ENCODE measurements at places on chromosomes 11 and 22.

- no peak for DNase-seq
Observed at GRCh38 chr11:44645827-44646226, 80.4 kb downstream of the CD82 start.

GRCh38 chr22:43867839-43868635, 5.7 kb upstream of the SULT4A1 start:
- DNase-seq = peak; percentile 87

- no peak for DNase-seq
Observed at GRCh38 chr11:112627588-112628045, 333.6 kb upstream of the NCAM1 start.

GRCh38 chr11:64267207-64267945, 16.0 kb downstream of the PLCB3 start:
- DNase-seq = no peak

DNA sequence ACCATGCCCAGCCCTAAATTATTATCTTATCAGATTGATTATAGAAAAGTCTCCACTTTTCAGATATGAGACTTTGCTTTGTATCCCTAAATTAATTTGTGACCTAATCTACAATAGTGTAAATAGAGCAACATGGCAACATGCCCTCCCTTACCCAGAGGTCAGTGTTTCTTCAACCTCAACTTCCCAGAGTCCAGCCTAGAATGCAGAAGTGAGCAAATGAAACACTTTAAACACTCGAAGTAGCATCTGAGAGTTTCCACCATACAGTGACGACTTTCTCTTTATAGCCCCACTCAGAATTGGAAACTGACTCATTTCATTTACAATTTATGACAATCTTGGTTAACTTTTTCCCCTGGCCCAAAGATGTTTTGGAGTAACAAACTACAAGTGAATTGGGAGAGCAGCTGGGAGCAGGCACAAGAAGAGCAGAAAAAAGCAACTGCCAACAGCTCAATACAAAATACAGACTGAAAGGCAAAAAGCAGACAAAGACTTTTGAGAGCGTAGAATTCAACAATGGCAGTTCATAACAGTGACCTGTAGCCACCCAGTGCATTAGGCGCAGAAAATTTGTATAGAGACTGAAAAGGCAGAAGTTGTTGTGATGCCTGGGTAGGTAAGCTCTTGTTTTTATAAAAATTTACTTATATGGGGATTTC, 10.1 kb upstream of the BLID start:
- no peak for DNase-seq

DNA sequence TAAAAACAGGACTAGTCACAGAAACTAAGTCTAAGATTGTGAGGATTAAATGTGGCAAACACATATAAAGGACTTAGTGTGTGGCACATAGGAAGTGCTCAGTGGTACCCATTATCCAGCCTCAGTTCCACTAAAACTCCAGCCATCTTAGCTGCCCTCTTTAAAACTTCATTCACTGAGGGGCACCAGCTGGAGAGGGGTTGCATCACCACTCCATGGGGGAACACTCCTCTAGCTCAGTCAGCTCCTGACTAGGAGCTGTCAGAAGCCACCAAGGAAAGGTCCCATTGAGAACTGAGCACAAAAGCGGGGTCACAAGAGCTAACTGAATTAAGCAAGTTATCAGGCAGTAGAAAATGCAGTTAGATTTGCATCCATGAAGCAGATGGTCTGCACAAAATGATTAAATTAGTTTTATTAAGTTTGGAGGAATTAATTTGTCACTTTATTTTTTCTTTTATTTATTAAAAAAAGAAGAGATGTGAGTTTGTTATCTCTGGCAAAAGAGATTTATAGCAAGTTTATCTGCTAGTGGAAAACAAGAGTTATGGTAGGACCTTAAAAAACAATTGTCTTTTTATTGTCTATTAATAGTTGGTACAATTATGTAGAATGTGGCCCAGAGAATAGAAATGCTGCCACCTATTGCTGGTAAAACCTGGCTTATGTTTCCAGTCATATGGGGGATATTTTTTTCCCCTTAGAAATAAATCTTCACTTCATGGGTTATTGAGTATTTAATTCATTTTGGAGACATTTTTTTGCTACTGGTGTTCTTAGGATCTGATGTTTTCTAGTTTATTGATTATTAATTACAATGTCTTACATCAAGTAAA, 95.7 kb downstream of the NAV2 start:
- DNase-seq = no peak

DNA sequence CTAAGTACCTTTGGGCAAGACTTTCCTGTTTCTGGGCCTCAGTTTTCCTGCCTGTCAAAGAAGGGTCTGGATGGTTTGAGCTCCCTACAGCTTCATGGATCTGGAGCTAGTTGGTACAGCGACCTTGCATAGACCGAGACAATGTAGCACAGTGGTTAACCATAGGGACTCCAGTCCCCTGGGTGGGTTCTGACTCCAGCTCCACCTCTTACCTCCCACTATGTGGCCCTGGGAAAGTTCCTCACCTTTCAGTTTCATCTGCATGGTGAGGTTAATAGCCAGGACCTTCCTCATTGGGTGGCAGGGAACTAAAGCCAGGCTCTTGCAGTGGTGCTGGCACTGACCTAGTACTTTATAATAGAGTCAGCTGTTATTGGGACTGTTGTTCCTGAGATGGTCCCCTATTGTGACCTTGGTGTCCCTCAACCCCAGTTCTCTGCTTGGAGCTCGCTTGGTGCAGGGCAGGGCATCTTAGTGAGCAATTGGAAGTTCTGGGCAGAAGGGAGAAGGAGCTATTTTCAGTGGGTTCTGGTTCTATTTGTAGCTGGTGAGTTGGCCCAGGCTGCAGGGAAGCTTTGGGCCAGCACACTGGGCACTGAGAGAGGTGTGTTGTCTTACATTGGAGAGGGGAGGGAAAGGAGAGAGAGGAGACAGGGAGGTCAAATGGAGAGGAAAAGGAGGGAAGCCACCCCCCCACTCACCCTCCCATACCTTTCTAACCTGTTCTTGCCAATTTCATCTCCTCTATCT, 10.7 kb upstream of the MTMR3 start:
- DNase-seq = no peak

DNA sequence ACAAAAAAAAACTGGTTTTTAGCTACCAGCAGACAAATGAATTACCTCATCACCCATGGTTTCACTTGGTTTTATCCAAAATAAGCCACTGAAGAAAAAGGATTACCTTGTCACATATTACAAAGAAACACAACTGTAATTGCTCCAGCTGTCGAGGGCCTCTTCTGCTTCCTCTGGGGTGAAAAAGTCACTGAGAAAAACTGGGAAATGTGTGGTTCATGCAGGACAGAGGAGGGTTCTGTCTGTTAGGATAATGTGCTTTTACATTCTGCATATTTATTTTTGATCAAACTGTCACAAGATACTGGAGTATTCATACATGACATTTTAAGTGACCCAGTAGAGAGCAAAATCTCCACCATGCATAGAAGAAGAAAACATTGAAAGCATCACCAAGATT, 211.7 kb downstream of the NAV2 start:
- no peak for DNase-seq

- DNase-seq = no peak
Observed at GRCh38 chr11:5923794-5924193, 18.3 kb upstream of the OR56A3 start.

- DNase-seq = peak; percentile 93
Observed at GRCh38 chr22:46122511-46122971, 27.8 kb upstream of the PPARA start.

DNA sequence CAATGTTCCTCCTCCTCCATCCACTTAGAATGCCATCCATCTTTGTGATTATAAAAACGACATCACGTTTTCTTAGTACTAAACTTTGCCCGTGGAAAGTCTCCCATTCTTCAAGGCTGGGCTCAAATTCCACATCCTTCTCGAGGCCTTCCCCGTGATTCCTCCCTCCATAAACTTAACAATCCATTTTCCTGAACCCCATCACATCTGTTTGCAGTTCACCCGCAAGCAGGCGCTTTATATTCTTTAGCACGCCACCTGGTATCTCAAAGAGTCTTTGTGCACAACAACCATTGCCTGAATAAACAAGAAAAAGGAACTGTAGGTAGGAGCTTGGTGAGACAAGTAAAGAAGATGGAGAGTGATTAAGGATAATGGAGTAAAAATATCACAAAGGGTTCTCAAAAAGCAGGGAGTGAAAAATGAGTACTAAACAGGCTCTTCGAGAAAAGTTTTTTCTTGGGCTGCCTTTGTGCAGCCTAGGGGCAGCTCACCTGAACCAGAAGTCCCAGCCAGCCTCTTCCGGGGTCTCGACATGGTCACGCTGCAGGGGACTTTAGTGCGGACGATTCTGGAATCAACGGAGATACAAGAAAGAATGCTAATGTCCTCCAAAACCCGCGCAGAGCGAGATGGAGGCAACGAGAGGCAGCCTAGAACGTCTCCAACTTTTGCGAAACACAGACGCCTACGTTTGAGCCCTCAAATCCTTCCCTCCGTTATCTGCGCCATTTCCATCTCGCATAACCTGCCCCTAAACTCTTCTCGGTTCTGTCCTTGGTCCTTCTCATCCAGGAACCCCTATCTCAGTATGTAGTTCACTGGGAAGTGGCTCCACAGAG, 585 bp downstream of the THYN1 start:
- no peak for DNase-seq

- no peak for DNase-seq
Observed at GRCh38 chr11:9251311-9251710, 13.8 kb downstream of the DENND5A start.

- no peak for DNase-seq
Observed at GRCh38 chr11:130673698-130674097, 225.3 kb downstream of the ADAMTS15 start.

- no peak for DNase-seq
Observed at GRCh38 chr11:28760676-28761390, 652.6 kb downstream of the METTL15 start.

DNA sequence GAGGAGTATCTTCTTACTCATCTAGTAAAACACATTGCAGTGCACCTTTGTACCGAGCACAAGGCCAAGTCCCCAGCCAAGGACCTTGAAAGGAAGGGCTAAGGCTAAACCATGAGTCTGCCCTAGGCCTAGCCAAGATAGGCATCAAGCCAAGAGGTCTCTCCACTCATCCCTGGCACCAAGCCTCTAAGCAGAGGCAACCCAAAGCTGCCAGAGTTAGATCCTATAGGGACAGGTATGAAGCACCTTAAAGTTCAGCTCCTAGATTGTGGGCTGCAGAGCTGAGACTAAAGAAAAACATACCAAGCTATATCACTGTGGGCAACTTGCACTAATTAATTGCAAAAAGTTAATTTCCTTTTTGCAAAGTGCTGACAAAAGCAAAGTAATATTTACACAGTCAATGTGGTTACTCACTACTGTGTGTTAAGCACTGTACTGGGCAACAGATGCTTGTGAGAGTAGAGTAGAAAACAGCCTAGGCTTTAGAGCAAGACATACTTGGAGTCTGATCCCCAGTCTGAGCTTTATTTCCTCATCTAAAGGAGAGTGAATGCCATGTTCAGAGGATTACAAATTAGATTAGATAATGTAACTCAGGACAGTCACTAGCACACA, 7.2 kb downstream of the COA4 start:
- DNase-seq = no peak

DNA sequence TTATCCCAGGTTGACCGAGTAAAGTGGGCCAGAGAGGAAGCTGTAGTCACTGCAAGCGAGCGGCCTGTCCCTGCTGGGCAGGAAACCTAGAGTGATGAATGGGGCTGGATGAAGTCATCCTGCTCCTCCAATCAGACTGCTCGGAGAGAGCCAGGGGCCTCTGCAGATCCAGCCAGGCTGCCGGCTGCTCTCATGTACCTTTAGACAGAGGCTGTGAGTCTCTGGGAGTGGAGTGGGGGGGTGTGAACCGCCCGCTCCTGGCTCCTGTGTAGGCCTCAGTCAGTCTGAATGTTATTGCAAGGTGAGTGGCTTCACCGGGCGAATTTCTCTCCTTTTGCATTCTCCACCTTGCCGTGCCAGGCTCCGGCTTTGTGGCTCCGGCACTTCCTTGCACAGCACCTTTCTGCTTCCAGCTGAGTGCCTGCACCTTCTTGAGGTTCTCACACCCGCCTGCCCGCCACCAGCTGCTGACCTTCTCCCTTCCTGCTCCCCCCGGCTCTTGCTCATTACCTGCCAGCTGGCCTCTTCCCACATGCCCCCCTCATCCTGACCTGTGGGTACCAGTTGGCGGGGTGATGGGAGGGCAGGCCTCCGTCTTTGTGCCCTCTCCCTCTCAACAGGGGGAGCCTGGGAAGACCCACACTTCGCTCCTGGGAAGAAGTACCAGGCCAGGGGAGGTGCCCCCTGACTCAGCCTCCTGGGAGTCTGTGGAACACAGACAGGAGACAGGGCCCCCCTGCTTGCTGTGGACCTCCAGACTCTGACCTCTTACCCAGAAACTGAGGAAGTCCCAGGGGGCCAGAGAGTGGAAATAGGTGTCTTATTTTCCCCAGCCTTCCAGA, 79.9 kb downstream of the GRAMD1B start:
- DNase-seq = no peak

GRCh38 chr22:47808886-47809620, 1046.6 kb downstream of the TBC1D22A start:
- DNase-seq = no peak

Measured in posterior vena cava (tissue), 2 donors.